ENCODE measurements at places on chromosomes 6 and 20.

DNA sequence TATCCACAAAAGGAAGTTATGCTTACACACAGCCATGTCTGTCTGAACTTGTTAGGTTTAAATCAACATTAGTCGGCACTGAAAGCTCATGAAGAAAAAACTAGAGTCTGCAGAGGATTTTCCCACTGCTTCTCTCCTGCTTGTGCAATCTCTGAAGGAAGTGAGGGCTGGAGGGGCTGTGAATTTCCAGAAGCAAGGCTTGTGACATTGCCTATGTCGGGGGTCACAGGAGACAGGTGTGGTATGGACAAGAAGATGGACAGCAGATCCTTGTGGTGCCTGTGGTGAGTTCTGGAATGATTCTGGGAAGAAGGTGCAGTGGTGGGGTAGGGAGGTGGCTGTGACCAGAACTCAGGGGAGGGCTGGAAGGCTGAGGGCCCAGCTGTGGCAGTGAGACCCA is 84.3 kb upstream of the TRAF3IP2 start:
- no peak for DNase-seq

DNA sequence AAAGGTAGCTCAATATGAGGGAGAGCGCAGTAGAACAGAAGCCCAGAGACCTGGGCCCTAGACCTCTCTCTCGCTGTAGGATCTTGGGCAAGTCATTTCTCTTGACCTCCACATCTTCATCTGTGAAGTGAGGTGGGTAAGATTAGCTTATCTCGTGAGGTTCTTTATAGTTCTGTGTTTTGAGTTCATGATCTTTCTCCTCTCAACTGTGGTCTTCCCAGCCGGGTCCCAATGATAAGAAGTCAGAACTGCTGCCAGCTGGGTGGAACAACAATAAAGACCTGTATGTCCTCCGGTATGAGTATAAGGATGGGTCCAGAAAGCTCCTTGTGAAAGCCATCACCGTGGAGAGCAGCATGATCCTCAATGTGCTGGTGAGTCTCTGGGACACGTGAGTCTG is 6.9 kb downstream of the PSMF1 start:
- no peak for DNase-seq

DNA sequence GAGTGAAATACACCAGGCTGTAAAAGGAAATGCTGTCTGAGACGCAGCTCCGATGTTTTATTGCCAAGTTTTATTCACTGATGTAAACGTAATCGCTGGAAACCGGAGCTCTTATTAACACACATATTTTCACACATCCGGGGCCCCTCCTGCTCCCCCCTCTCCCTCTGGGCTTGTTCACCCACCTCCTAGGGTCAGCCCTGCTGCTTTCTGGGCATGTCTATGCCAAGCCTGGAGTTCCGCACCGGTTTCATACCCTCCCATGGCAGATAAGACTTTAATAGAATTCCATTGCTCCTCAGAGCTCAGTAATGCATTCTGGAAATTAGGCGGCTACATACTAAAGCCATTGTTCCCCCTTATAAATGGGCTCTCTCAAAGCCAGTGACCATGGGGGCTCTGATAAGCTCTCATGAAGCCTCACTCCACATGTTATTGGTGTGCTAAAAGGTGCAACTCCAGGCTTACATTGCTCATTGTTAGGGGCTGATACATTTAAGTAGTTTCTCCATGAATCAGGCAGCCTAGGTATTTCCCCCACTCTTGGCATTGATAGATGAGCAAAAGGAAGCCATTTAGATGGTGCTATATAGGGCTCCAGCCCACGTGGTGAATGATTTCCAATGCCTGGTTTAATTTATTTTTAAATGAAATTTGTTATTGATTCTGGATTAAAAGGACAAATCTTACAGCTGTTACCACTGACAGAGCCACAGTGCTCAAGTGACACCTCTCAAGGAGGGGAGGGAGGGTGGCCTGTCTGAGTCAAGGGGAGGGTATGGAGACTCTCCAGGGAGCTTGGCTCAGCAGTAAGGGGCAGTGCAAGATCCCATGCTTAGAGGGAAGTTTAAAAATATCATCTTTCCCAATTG is 4.5 kb upstream of the VSTM2L start:
- DNase-seq, result peak; percentile 80

- no peak for DNase-seq
These were observed 57.4 kb downstream of the PRL start for GRCh38 chr6:22239261-22239921.

GRCh38 chr6:128335963-128336362 is 184.4 kb downstream of the PTPRK start:
- no peak for DNase-seq
